ENCODE measurements at places on chromosomes 4 and X.

- DNase-seq = no peak
These were observed 1.1 kb upstream of the PDLIM3 start for GRCh38 chr4:185536411-185536709.

DNA sequence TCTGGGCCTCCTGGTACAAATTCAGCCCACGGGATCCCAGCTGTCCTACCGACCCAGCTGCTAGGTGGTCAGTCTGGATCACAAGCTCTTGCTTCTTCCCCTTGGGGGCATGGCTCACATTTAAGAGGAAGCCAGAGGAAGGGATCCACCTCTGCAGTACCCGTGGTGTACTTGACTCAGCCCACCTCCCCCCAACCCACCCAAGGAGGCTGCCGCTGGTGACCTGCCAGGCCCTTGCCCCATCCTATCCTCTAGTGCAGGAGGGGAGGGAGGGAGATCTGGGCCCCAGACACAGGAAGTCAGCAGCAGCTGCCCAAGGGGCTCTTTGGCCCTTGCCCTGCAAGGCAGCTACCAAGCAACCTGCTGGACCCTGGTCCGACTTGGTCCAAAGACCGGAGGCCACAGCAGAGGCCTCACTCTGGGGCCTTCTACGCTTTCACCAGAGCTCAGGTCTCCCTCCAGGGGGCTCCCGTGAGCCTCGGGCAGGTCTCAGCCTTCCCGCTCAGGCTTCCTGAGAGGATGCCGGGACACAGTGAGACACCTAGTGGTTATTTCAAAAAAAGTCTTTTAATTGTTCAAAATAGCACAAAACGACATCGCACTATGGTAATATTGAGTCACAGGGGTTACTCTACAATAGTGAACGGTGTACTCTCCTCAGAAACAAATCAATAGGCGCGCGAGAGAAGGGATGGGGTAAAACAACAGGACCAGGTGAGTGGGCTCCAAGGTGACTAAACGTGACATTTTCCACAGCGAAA lies 2.7 kb upstream of the RENBP start:
- DNase-seq = peak; percentile 81

DNA sequence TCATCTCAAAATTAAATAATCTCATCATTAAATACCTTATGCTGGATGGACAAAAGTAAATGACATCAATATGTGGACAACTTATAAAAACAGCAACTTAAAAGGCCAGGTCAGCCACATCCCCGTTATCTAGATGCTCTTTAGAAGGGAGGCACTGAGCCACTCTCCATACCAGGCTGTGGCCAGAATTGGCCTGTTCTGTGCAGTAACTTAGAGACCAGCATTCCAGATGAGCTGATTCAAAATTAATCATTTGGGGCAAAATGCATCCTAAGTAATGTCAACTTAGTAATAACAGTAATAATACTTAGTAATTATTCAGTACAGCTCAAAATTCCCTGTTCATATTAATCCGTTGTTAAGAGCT lies 373.6 kb downstream of the FBXW7 start:
- no peak for DNase-seq

DNA sequence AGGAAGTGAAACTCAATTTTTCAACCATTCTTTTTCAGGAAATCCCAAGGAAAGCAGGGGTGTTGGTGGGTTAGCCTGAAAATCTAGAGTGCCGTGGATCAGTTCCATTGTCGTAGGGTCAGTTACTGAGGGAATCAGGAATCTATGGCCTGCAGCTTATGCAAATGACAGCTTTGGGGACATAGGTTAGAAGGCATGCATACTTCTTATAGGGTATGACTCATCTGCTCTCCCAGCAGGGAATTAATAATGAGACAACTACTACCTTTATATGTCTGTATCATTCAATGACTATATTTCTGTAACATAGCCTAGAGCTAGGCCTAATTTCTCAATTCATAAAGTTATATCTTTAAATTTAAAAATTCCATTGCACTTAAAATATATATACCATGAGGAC lies 36.6 kb downstream of the ZNF41 start:
- no peak for DNase-seq

- no peak for DNase-seq
These were observed 330.3 kb downstream of the PPP4R3C start for GRCh38 chrX:27132862-27133261.

DNA sequence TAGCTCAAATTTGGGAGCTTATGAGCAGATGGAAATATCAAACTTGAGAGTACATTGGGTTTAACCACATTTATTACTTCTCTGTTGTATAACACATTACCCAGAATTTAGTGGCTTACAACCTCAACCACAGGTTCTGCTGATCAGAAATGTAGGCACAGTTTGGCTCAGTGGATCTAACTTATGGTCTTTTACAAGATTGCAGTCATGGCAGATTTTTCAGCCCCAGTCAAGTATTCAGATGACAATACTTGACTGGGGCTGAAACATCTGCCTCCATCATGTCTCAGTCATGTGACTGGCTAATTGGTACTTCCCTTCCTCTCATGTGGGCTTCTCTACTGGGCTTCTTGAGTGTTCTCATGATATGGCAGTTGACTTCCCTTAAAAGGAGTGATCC lies 44.0 kb upstream of the ADAD1 start:
- no peak for DNase-seq

GRCh38 chr4:88821522-88821921 lies 123.9 kb upstream of the NAP1L5 start:
- DNase-seq = no peak

- DNase-seq = no peak
These were observed 3.5 kb downstream of the EPGN start for GRCh38 chr4:74311696-74312313.

- DNase-seq = no peak
These were observed 26.0 kb upstream of the MGST2 start for GRCh38 chr4:139639654-139640053.

- DNase-seq = no peak
These were observed 74.2 kb upstream of the CT45A1 start for GRCh38 chrX:135639066-135639780.

GRCh38 chrX:106608016-106608415 lies 3.8 kb upstream of the RADX start:
- no peak for DNase-seq

GRCh38 chr4:116015062-116015461 lies 901.6 kb upstream of the NDST4 start:
- DNase-seq = no peak
